COLO829 (cell line): ENCODE measurements at places on chromosomes 1 and 21.
A peak's percentile ranks its signal among the peaks of the same experiment; 100 is the strongest.

- no peak for DNase-seq
Measured at GRCh38 chr21:19830446-19830845, 1167.8 kb upstream of the NCAM2 start.

GRCh38 chr21:23936224-23936623, 1671.1 kb downstream of the MRPL39 start:
- no peak for DNase-seq

- DNase-seq = peak; percentile 79
Measured at GRCh38 chr1:24683713-24684162, 40.6 kb downstream of the SRRM1 start.

DNA sequence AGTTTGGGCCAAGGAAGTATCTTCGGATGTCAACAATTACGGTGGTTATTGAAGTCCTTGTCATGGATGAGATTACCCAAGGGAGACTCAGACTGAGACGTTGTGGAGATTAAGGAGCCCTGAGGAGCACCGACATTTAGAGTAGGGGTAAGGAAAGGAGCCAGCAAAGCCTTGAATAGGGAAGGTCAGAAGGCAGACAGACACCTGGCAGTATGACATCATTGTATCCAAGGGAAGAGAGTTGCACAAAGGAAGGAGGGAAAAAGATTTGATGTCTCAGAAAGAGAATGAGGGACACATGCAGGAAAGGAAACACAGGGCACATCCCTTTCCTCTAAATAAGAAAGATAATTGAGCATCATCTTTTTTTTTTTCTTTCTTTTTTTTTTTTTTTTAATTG, 11.7 kb downstream of the LAMC2 start:
- no peak for DNase-seq

DNA sequence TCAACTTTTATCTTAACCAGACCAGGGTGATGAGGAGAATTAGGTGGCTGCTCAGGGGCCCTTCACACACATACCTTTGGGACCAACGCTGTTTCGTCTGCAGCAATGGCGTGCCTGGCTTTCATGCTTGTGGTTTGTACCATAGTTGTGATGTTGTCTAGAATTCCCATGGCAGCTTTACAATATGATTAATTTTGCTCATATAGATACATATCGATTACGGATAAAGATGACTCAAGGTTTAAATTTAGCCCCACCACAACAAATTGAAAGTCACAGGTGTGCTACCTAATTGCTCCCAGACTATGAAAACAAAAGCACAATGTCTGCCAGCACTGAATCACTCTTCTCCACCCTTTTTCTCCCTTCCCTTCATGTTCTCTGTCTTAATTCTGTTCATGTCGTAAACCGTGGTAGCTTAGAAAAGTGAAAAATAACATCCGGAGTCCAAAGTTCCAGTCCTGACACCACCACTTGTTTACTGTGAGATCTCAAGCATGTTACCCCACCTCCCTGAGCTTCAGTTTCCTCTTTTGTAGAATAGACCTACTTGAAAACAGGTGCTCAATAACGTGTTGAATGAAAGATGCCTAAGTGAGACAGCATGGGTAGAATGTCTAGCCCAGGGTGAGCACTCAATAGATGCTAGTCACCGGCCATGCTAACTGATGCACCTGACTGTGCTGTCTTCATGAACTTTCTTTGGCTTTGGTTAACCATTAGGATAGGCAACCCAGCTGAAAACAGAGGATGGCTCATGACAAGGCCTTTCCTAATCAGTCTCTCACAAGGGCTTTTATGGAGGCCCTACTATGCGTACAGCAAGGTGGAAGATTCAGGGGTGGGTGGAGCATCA, 22.1 kb upstream of the JUN start:
- no peak for DNase-seq

GRCh38 chr1:64754173-64754572, 9.3 kb downstream of the RAVER2 start:
- DNase-seq = no peak

DNA sequence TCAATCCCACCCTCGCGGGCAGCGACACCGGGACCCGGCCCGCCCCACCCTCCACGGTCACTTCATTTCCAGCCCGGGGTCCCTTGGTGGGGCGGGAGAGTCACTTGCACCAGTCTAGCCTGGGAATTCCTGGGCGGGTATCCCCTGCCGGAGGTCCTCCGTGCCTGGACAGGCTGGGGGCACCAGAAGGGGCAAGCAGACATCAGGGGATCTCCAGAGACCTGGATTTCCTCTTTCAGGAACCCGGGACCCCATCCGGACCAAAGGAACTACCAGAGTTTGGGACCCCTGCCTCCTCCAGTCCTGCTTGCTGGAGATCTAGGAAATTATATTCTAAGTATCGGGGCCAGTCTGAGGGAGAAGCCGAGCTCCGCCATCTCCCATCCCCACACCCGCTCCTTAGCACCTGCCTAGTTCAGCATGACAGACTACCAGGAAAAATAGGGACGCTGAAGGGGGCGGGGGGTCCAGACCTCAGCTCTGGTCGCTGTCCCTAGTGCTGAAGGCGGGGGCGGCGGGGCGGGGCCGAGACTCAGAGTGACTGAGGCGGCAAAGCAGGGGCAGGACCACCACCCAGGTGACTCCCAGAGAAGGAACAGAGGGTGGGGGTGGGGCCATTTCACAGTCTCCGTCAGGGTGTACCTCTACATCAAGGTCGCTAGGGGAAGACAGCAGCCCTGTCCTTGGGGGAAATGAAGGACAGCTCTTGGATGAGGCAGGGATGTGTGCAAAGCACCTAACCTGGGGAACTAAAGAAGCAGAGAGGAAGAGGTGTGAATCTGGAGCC, 832 bp downstream of the HCN3 start:
- DNase-seq = peak; percentile 47

GRCh38 chr1:87615491-87615890, 286.8 kb downstream of the LMO4 start:
- DNase-seq = no peak

- DNase-seq = no peak
Measured at GRCh38 chr1:173039626-173040025, 11.1 kb downstream of the TNFSF18 start.

DNA sequence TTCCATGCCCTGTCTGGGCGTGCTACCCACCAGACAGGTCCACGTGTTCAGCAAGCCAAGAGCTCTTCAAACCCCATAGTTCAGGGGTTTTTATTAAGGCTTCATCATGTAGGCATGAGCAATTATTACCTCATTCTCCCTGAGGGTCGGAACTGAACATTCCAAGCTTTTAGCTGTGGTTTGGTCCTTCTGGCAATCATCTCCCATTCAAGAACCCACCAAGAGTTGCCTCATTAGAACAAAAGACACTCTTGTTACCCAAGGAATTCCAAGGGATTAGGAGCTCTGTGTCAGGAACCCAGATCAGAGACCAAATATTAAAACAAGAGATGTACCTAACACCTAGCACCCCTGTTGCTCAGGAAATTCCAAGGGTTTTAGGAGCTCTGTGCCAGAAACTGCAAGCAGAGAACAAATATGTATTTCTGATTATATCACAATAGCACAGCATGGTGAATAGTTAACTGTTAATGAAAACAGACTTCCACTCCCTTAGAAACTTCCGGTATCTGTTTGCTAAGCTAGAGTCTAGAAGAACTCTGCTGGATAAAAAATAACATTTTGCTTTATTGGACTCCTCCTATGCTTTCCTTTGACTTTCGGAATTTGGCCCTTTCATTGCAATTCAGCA, 201.2 kb upstream of the L1TD1 start:
- DNase-seq = peak; percentile 46
